Natural killer cell (primary cell): ENCODE measurements at places on chromosomes 6 and 20. TPM values are rescaled to one million over a fixed set of nuclear protein-coding genes. Genes with fewer than 3 reads are reported as not detected.

DNA sequence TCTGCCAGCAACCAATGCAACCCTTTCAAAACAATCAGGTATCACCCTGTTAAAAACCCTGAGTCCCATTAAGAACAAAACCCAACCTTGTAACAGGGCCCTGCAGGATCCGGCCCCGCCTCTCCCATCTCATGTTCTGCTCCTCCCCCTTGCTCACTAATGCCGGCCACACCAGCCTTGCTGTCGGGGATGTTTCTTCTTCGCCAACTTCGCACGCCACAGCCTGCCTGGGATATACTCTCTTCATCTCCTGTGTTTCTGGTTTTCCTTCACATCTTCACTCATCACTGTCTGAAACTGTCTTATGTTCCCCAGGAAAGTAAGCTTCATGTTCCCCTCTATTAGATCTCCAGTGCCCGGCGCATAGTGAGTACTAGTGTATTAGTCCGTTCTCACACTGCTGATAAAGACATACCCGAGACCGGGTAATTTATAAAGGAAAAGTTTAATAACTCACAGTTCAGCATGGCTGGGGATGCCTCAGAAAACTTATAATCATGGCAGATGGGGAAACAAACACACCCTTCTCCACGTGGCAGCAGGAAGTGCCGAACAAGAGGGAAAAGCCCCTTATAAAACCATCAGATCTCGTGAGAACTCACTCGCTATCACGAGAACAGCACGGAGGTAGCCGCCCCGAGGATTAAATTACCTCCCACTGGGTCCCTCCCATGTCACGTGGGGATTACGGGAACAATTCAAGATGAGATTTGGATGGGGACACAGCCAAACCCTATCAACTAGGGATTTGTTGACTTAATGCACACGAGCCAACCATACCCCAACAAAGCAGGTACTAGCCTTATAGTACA is 5.1 kb downstream of the TP53RK start:
- H3K4me1 ChIP-seq, result peaks cover 28% of the 10 kb centered on the region
- peaks cover 20% of the 10 kb centered on the region for H3K36me3 ChIP-seq
- H3K4me3 ChIP-seq, result no peak overlapping the region
- no peak overlapping the region for H3K27ac ChIP-seq
- no peak for DNase-seq
- H3K27me3 ChIP-seq, result no peaks in the 10 kb centered on the region

GRCh38 chr6:95991906-95992305 is 23.9 kb upstream of the FUT9 start:
- H3K4me3 ChIP-seq, result no peak overlapping the region
- no peaks in the 10 kb centered on the region for H3K36me3 ChIP-seq
- no peaks in the 10 kb centered on the region for H3K27me3 ChIP-seq
- no peaks in the 10 kb centered on the region for H3K4me1 ChIP-seq
- H3K27ac ChIP-seq, result no peak overlapping the region
- no peak for DNase-seq

GRCh38 chr6:28643017-28643740 is 117.5 kb downstream of the GPX5 start:
- no peak overlapping the region for H3K4me3 ChIP-seq
- H3K27me3 ChIP-seq, result peaks cover 15% of the 10 kb centered on the region
- no peaks in the 10 kb centered on the region for H3K4me1 ChIP-seq
- no peak for DNase-seq
- H3K36me3 ChIP-seq, result no peaks in the 10 kb centered on the region
- H3K27ac ChIP-seq, result no peak overlapping the region

GRCh38 chr6:27273783-27274182 is 26.3 kb downstream of the PRSS16 start:
- no peak overlapping the region for H3K27ac ChIP-seq
- H3K27me3 ChIP-seq, result peaks cover 35% of the 10 kb centered on the region
- H3K4me1 ChIP-seq, result no peaks in the 10 kb centered on the region
- no peaks in the 10 kb centered on the region for H3K36me3 ChIP-seq
- no peak overlapping the region for H3K4me3 ChIP-seq
- no peak for DNase-seq

DNA sequence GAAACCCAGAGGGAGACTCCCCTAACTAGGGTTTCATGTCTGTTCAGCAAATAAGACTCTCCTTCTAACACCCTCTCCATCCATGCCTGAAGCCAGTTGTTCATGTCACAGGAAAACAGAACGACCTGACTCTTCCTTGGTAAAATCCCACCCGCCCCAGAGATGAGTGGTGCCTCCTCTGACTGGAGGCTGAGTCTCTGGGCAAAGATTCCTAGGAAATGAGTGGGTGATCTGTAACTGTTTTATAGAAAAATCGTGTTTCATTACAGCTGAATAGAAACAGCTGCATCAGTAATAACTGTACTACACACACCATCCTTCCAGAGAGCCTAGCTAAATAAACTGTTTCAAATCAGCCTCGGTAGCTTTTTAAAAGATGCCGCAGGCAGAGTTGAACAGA is 37.4 kb upstream of the MRPS10 start:
- no peak for DNase-seq
- no peak overlapping the region for H3K4me3 ChIP-seq
- peaks cover 60% of the 10 kb centered on the region for H3K36me3 ChIP-seq
- H3K27me3 ChIP-seq, result no peaks in the 10 kb centered on the region
- no peak overlapping the region for H3K27ac ChIP-seq

DNA sequence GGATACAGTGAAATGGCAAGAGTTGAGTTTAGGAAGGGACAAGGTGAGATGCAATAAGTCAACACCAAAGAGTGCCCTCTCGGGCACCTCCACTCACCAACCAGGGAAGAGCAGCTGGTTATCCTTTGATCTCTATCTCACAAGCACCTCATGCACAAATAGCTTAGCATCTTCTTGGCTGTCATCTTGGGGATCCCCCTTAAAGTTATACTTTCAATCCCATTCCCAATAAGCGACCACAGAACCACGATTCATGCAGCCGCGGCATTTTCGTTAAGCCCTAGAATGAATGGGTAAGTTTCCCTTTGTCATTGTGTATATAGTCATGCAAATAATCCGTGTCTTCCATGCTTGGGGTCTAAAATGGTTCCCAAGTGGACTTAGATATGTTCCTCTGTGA is 73.5 kb downstream of the ADTRP start:
- no peaks in the 10 kb centered on the region for H3K4me1 ChIP-seq
- H3K4me3 ChIP-seq, result no peak overlapping the region
- H3K36me3 ChIP-seq, result no peaks in the 10 kb centered on the region
- H3K27ac ChIP-seq, result no peak overlapping the region
- no peak for DNase-seq
- no peaks in the 10 kb centered on the region for H3K27me3 ChIP-seq

- H3K27ac ChIP-seq, result no peak overlapping the region
- DNase-seq, result no peak
- H3K27me3 ChIP-seq, result peaks cover 30% of the 10 kb centered on the region
- no peak overlapping the region for H3K4me3 ChIP-seq
These were observed 3.4 kb downstream of the SCUBE3 start for GRCh38 chr6:35216851-35217811.

The GGTLC1 gene
- total RNA-seq, result not detected

The HUS1B gene
- 2.8 TPM for total RNA-seq

The NDUFAF5 gene
- 63.7 TPM for total RNA-seq

The TPD52L1 gene
- total RNA-seq, result 1.2 TPM
